Naive thymus-derived CD4-positive, alpha-beta T cell (primary cell): ENCODE measurements at places on chromosomes 12 and 14.

DNA sequence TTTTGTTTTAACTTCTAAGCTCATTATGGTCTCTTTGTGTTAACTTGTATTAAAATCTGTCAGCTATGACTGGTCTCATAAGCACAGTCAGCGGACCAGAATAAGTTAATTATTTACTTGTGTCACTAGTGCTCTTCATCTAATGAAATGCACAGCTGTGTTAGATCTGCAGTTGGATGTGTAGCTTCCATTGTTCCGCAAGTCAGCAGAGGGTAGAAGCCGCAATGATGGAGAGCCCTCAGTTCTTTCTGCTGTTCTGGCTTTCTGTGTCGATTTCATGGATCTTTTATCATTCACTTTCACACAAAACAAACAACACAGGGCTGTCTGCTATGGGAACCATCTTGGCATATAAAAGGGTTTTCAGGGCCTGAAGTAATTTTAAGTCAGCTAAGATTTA is 89.3 kb upstream of the RFX4 start:
- DNase-seq, result no peak

- peak; percentile 30 for DNase-seq
Measured at GRCh38 chr14:77026166-77026929, 2.2 kb downstream of the IRF2BPL start.

GRCh38 chr14:91315844-91316267 is 71.4 kb upstream of the GPR68 start:
- DNase-seq, result peak; percentile 76

- DNase-seq, result no peak
Measured at GRCh38 chr14:50961605-50962221, 17.4 kb upstream of the PYGL start.

DNA sequence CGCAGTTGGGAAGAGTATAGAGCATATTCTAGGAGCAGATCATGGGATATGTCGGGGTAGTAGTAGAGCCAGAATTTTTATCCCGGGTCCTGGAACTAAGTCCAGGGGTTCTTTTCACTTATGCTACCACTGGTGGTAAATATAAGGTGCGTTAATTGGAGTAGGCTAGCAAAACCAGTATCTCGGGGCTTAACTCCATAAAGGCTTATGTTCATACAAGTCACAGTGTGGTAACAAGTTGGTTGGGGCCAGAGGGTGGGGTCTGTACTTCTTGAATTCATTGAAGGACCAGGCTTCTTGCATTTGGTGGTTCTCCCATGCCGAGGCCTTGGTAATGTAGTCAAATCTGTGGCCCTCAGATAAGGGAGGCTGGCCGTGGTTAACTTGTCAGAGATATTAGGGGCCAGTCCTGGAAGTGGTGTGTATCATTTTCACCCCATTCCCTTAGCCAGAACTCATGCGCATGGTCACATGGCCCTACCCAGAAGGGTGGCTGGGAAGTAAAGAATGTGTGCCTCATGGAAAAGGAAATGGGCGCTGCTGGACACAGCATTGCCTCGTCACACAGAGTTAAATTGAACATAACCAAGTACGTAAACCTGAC is 1.5 kb upstream of the ZNF641 start:
- DNase-seq, result no peak

DNA sequence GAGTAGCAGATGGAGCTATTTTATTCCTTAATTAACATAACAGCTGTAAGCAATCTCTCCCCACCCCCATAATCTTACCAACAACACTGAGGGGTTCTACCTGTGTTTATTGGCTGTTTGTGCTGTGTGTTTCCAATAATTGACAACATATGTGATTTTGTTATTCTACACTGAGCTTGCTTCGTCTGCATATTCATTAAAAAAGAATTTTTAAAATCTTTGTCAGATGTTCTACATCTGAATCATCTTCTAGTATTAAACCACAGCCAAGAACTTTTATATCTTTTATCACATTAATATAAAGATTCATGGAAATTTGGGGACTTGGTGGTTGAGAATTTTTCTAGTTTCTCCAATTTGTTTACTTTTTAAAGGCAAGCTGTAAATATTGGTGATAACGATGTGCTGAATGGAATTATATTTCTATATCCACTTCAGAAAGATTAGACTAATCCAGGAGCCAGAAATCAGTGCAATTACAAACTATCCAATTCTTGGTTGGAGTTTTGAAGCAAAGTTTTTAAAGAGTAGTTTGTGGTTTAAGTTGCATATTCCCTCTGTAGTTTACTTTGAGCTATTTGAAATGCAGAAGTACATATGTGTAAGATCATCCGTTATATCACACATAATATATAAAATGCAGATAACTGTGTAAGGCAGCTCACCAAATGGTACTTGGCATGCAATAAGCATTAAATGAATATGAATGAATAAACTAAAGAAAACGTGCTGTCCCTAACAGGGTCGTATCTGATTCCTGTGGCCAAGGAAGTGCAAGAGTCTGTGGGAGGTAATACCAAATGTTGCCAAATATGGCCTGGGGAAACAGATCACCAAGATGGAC is 206.9 kb downstream of the PELI2 start:
- DNase-seq, result no peak

GRCh38 chr14:101077481-101078074 is 174.1 kb upstream of the RTL1 start:
- no peak for DNase-seq

DNA sequence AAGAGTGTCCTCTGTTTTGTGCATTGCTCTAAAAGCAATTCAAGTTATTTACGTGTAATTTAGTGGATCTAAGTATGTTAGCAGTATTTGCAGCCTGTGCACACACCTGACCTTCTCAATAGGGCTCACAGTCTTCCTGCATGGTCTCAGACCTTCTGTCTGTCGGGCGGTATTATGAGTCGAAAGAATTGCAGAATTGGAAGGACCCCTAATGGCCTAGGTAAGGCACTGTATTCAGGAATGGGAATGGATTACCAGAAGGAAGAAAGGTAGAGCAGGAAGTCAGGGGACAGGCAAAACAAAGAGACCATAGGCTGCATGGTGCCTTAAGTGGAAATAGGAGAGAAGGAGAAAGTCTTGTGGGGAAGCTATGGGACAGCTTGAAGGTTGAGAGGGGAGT is 341.6 kb downstream of the VRK1 start:
- no peak for DNase-seq

- DNase-seq, result no peak
Measured at GRCh38 chr12:50129290-50129689, 17.3 kb downstream of the COX14 start.

DNA sequence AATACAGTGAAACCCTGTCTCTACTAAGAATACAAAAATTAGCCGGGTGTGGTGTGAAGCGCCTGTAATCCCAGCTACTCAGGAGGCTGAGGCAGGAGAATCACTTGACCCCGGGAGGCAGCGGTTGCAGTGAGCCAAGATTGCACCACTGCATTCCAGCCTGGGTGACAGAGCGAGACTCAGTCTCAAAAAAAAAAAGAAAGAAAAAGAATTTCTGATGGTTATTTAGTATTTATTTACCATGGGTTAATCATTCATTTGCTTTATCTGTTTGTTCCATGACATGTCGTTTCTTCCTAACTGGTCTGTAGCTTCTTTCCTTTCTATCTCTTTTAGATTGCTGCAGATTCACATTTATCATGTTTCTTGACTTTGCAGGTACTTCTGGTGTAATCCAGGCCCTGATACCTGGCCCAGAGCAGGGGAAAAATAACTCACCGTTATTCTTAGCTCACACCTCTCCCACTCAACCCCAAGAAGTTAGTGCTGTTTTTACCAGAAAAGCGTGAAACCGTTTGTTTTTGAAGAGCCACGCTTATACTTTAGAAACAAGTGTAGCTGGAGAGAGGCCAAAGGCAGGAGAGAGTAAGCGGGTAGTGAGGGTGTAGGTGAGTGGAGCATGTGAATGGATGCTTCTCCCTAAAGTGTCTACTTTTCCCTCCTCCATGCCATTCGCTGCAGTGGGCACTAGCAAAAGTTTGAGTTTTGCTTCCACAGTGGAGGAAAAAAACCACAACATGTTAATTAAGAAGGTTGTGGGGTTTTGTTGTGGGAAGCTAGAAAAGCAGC is 45.4 kb downstream of the SRGAP1 start:
- DNase-seq, result no peak

DNA sequence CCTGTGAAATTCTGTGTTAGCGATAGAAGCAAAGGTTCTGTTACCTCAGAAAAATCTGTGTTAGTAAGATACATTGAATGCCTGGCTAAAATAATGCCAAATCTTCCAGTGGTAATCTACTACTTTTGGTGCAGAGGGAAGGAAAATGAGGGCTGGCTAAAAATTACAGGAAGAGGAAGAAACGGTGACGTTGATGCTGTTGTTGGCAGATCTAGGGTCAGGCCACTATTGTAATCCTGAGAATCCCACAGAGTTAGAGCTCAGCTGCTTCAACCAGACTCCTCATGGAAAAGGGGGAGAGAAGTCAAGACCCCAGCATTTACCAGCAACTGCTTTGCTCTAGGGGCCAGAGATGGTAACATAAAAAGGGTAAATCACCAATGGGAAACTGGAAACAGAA is 145.1 kb downstream of the PPM1H start:
- DNase-seq, result no peak

DNA sequence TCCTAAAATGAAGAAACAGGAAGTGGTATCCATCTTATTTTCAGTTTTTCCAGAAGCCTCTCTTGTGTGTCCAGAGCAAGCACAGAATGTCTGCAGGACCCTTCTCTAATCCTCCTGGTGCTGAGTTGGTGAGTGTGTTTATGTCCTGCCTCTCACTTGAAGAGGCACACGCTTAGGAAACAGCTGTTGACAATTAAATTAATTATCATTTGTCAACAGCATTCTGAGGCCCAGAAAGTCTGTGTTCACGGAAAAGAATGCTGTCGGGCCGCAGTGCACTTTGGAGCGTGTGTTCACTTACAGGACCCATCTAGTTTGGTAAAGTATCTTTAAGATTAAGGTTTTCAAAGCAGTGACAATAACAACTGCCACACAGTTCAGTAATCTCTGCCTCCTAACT is 70.5 kb downstream of the LMNTD1 start:
- DNase-seq, result no peak

- DNase-seq, result no peak
Measured at GRCh38 chr12:76426160-76426559, 77.9 kb upstream of the BBS10 start.

DNA sequence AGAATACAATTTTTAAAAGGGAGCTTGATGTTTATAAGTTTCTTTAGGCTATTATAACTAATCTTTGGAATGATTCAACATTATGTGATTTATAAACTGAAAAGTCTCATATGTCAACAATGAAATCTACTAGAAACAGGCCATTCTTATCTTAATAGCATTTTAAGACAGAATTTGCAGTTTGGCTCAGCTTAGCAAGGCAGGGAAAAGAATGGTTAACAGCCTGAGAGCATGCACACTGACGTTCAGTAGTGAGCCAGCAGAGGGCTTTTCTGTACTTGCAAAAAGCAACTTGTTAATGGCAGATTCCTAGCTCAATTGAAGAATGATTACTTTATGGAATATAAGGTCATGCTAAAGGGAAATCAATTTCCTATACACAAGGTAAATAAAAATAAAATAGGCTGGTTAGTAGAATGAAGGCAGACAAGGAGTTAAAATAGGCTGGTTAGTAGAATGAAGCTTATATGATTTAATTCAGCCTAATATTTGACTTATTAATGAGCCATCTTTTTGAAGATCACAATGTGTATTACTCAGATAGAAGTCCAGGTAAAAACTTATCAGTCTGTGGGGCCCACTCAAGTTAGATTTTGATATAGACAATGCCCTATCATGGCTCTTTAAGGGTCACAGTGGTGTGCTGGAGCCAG is 95.9 kb downstream of the OTOGL start:
- no peak for DNase-seq

DNA sequence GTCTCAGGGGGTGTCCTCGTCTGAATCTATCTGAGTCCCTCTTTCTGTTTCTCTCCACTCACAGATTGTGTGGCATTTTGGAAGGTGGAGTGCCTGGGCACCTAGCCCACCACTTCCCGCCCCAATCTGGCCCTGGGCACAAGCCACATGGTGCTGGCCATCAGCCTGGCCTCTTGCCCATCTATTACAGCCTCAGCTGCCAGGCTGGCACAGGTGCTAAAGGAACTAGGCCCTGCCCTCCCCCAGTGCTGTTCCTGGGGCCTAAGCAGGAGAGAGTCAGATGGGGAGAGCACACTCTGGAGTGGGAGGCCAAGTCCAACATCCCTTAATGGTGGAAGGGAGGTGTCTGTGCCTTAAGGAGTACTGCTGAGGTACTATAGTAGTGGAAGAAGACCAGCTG is 8.3 kb upstream of the CALCOCO1 start:
- DNase-seq, result no peak

GRCh38 chr14:68040633-68041369 is 221.2 kb downstream of the RAD51B start:
- no peak for DNase-seq

DNA sequence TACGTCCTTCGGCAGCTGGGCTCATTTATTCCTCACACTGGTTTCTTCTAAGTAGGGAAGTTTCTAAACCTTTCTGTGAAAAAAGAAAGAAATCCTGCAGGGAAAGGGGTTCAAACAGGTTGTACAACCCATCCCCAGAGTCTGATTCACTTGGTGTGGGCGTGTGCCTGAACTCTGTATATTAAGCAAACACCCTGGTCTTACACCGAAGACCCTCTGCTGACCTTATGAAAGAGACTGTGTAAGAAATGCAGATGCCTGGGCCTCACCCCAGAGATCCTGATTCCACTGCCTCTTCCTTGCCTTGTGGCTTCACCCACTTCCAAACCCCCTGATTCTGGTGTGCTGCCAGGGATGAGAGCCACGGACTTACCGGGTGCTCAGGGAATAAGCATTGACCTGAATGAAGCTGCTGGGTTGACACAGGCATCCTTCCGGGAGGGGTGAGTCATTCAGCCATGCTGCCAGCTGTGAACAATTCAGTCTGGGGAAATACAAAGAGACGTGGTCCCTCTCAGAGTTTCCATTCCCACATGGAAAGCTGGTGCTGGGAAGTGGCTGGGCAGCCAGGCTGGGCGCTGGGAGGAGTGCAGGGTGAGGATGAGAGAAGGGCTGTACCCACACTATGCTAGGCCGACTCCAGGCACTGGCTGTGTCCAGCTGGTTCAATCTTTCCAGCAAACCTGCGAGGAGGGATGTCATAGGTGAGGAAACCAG is 26.5 kb upstream of the ACTN1 start:
- no peak for DNase-seq

- no peak for DNase-seq
Measured at GRCh38 chr14:86015941-86016340, 486.0 kb downstream of the FLRT2 start.

- DNase-seq, result no peak
Measured at GRCh38 chr14:89175881-89176799, 240.9 kb downstream of the FOXN3 start.

DNA sequence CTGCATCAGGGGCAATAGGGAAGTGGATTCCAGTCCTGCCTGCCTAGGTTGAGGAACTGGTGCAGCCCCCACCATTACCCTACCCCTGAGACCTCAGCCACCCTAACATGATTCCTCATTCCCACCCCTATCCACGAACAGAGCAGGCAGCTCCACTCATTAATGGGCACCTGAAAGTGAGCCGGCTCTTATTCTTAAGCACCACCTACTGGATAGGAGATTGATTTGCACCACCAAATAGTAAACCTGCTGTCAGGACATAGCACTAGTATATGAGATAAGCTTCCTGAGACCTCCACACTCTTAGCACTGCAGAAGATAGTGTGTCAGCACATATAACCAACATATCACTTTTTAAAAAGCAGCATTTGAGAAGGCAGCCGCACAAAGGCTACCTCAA is 573.2 kb downstream of the SOX5 start:
- no peak for DNase-seq

GRCh38 chr12:45914090-45914489 is 76.3 kb downstream of the SCAF11 start:
- DNase-seq, result no peak
